ENCODE measurements at places on chromosomes 7 and 10. TPM values are rescaled to one million over a fixed set of nuclear protein-coding genes. Genes with fewer than 3 reads are reported as not detected.

The DPP6 gene
- total RNA-seq = 52.4 TPM

- DNase-seq = no peak
These were observed 364.6 kb upstream of the TEX47 start for GRCh38 chr7:89160107-89160506.

DNA sequence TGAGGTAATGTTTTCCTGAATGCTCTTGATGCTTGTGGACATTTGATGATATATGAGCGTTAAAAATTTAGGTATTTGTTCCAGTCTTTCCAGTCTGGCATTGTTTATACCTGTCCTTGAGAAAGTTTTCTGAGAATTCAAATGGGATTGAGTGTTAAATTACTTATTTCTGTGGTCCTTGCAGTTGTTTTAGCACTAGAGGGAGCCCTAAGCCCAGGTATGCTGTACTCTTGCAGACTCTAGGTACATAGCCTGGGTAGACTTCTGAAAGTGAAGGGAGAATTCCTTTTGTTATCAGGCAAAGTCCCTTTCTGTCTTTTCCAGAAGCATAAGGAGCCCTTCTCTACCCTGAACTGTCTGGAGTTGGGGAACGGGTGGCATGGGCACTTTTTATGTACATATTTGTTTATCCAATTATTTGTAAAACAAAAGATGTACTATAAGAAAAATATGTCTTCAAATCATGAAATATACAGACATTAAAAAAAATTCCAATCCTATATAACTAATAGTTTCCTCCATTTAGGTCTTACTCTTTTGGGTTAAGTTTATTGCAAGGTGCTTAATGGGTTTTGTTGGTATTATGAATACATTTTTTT is 262.1 kb downstream of the ATRNL1 start:
- DNase-seq = peak; percentile 6

- DNase-seq = no peak
These were observed 214.8 kb downstream of the GLRX3 start for GRCh38 chr10:130350996-130351395.
